ENCODE measurements at places on chromosomes 12 and 14. TPM values are rescaled to one million over a fixed set of nuclear protein-coding genes. Genes with fewer than 3 reads are reported as not detected.
A peak's percentile ranks its signal among the peaks of the same experiment; 100 is the strongest.

- no peaks in the 10 kb centered on the region for H3K27me3 ChIP-seq
- DNase-seq, result no peak
- no peak overlapping the region for H3K4me3 ChIP-seq
- H3K27ac ChIP-seq, result no peak overlapping the region
- peaks cover 14% of the 10 kb centered on the region for H3K4me1 ChIP-seq
Measured at GRCh38 chr14:76904100-76904739, 78.0 kb downstream of the LRRC74A start.

CD4 gene
- 5.4 TPM for total RNA-seq

DNA sequence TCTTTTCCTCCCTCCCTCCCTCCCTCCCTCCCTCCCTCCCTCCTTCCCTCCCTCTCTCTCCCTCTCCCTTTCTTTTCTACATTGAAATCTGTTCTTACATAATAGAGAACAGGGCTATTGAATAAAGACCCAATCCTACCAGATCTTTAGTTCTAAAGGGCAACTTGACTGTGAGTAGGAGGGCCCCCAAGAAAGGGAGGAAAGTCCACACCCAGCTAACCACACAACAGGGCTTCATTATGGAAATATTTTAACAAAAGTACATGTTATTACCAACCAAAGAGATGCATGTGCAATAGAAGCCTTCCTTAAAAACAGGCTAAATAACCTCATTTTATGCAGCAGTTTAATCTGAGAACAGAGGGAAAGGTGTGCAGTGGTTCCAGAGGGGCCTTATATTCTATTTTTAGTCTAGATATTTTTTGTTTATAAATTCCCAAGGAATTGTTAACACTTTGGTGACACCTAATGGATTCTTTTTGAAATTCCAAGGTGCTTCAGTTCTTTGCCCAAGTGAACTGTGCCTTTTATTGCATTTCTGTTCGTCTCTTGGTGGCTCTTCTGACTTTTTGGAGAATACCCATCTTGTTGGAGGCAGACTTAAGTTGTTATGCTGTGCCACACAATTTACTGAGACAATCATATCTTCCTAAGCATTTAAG lies 63.0 kb downstream of the GNS start:
- H3K36me3 ChIP-seq, result peaks cover 28% of the 10 kb centered on the region
- peak overlapping the region; percentile 6 for H3K27ac ChIP-seq
- H3K4me3 ChIP-seq, result no peak overlapping the region

GRCh38 chr14:91078095-91078737 lies 17.8 kb upstream of the RPS6KA5 start:
- peaks cover 34% of the 10 kb centered on the region for H3K4me1 ChIP-seq
- no peaks in the 10 kb centered on the region for H3K27me3 ChIP-seq
- peak; percentile 82 for DNase-seq
- peak overlapping the region; percentile 88 for H3K27ac ChIP-seq

KRT77 gene
- total RNA-seq, result not detected

GRCh38 chr14:54946500-54946899 lies 43.9 kb upstream of the GCH1 start:
- peaks cover 12% of the 10 kb centered on the region for H3K36me3 ChIP-seq
- DNase-seq, result no peak
- H3K27ac ChIP-seq, result no peak overlapping the region
- H3K4me1 ChIP-seq, result peaks cover 5% of the 10 kb centered on the region
- no peak overlapping the region for H3K4me3 ChIP-seq

GYS2 gene
- not detected for total RNA-seq

DNA sequence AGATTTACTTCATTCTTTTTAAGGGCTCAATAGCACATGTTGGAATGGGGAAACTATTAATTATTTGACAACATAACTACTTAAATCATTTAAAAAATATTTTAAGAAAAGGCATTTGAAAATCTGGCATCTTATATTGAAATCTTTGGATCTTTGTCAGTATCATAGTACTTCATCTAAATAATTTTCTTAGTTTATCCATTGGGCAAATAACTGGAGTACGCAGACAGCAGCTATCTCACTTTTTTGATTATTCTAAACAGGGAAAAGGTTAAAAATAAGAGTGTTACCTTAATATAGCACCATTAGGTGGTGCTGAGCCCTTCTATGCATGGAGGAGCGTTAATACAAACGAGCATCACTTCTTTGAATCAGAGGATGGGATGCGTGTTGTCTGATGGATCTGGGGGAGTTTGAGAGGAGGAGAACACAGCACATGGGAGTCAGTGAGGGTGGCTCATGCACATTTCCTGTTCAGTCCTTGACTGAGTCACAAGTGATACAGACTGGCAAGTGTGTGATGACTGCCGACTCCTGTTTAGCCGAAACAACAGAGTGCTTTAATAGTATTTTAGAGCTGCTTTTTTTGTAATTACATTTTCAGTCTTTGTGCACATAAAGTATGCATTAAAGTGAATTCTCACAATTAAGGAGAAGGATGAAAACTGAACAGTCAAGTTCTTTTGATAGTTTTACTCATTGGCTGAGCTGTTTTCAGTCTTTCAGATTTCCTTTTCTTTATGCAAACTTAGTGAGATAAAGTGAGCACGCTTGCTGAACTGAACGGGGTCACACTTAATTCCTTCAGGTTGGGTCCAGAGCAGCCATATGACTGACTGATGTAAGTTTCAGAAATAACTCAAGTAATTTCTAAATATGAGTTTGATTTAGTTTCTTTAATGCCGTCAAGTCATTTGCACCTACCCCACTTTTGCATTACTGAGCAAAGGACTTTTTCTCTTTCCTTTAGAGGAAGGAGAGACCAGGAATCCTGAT lies 92.7 kb downstream of the DIP2B start:
- peak overlapping the region; percentile 54 for H3K27ac ChIP-seq
- no peaks in the 10 kb centered on the region for H3K36me3 ChIP-seq
- DNase-seq, result no peak
- peak overlapping the region; percentile 20 for H3K4me3 ChIP-seq
- no peaks in the 10 kb centered on the region for H3K27me3 ChIP-seq

CCDC197 gene
- not detected for total RNA-seq

DNA sequence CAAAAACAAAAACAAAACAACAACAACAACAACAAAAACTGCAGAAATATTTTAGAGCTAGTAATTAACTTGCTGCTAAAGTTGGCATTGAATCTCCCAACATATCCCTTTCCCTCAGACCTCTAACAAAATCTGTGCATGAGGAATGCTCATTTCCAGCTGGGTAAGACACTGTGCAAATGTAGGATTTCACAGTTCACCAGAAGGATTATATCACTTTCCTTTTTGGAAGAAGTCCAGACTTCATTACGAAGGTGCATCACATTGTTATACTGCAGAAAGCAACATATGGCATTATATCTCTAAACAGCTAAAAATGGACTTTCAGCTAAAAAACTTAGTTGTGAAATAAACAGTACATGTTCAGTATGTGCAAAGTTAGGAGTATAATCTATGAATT lies 341.8 kb downstream of the FSCB start:
- no peak overlapping the region for H3K4me3 ChIP-seq
- no peaks in the 10 kb centered on the region for H3K4me1 ChIP-seq
- H3K36me3 ChIP-seq, result no peaks in the 10 kb centered on the region
- H3K27ac ChIP-seq, result no peak overlapping the region
- no peak for DNase-seq
- no peaks in the 10 kb centered on the region for H3K27me3 ChIP-seq

GRCh38 chr14:68873376-68873775 lies 80.5 kb upstream of the ZFP36L1 start:
- peaks cover 12% of the 10 kb centered on the region for H3K36me3 ChIP-seq
- peak; percentile 12 for DNase-seq
- no peaks in the 10 kb centered on the region for H3K27me3 ChIP-seq
- H3K27ac ChIP-seq, result no peak overlapping the region

DNA sequence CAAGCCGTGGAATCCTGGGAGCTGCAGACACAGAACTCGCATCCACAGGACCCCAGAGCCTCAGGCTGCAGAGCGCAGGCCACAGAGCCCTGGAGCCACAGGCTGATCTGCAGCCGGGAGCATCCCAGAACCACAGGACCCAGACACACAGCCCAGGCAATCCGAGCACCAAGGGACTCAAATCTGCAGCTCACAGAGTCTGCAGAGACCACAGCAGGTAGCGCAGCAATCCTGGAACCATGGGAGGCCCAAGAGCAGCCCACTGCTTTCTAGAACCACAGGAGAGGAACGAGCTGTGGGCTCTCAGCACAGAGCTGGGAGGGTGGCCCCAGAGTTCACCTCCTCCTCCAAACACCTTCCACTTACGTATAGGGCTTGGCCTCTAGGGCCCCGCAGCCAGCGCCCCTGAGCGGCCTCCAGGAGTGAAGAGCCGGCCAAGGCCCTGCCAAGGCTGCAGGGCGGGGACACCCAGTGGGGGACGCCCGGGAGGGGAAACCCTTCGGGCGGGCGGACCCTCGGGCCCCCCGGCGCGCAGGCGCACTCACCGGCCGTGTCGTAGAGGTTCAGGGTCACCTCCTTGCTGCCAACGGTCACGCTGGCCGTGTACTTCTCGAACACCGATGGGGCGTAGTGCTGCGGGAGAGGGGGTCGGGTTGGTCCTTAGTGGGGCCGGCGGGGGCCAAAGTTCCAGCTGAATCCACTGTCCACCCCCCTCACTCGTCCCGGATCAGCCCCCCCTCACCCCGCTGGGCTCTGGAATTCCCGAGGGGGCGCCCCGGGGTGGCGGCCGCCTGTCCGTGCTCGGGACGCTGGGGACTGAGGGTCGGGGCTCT lies 665 bp downstream of the RHOF start:
- H3K4me1 ChIP-seq, result peaks cover 57% of the 10 kb centered on the region
- H3K27ac ChIP-seq, result peak overlapping the region; percentile 99
- no peaks in the 10 kb centered on the region for H3K36me3 ChIP-seq

GRCh38 chr12:31362115-31362758 lies 36.3 kb upstream of the SINHCAF start:
- H3K27me3 ChIP-seq, result no peaks in the 10 kb centered on the region
- H3K27ac ChIP-seq, result peak overlapping the region; percentile 88
- H3K4me3 ChIP-seq, result peak overlapping the region; percentile 79

GRCh38 chr14:61472801-61473376 lies 151.5 kb downstream of the PRKCH start:
- no peak overlapping the region for H3K27ac ChIP-seq
- peaks cover 11% of the 10 kb centered on the region for H3K36me3 ChIP-seq
- H3K4me3 ChIP-seq, result peak overlapping the region; percentile 99
- DNase-seq, result peak; percentile 90
- no peaks in the 10 kb centered on the region for H3K27me3 ChIP-seq

GRCh38 chr14:21868442-21869046 lies 194.9 kb upstream of the OR4E1 start:
- peaks cover 6% of the 10 kb centered on the region for H3K36me3 ChIP-seq
- peak; percentile 72 for DNase-seq
- H3K27me3 ChIP-seq, result peaks cover 3% of the 10 kb centered on the region
- no peak overlapping the region for H3K4me3 ChIP-seq

ASCL1 gene
- total RNA-seq, result not detected

NKX2-8 gene
- total RNA-seq, result not detected

SYCP3 gene
- total RNA-seq, result 2.4 TPM
